Smooth muscle cell of bladder (primary cell): ENCODE measurements at places on chromosomes 6 and 20. TPM values are rescaled to one million over a fixed set of nuclear protein-coding genes. Genes with fewer than 3 reads are reported as not detected.

The CDH4 gene
- 0.18 and 0.71 TPM in 2 replicates for total RNA-seq

The MAS1 gene
- under 0.01 and 0.09 TPM in 2 replicates for total RNA-seq

The LY86 gene
- total RNA-seq = not detected in 2 replicates

The IRF4 gene
- total RNA-seq = 0.14 and 0.65 TPM in 2 replicates

The SLC12A5 gene
- total RNA-seq = 0.28 and 0.55 TPM in 2 replicates

The TEAD3 gene
- total RNA-seq = 5.4 and 6.8 TPM in 2 replicates

The SLC22A2 gene
- not detected in 2 replicates for total RNA-seq

The SPATA2 gene
- 0.83 and 0.85 TPM in 2 replicates for total RNA-seq

The RIN2 gene
- total RNA-seq = 48.9 and 57.3 TPM in 2 replicates

The VSX1 gene
- total RNA-seq = not detected in 2 replicates
